ENCODE measurements at places on chromosomes 4 and X.

DNA sequence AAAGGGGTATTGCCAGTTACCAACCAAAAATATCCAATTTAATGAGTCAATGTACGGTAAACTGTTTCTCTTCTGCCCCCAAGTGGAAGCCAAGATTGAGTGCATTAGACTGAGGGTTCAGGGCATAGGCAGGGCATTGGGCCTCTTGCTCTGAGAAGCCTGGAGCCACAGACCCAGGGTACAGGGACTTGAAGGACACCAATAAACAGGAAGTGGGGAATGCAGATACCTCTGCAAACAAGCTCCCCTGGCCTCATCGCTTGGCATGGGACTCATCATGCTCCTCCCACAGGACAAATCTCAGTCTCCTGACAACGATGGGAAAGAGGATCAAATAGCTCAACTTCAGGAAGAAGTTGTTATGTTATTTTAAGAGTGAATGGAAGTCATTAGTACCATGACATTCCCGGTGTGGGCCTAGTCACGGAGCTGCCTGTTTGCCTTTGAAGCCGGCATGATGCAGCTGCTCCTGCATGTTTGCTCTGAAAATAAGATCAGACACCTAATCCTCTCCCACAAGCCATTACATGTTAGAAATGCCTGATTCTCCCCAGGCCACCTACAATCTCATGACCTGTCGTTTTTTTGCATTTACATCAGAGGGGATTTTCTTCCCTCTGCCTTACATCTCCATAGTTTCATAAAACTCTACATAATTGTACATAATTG is 224.2 kb downstream of the RCHY1 start:
- no peaks in the 10 kb centered on the region for H3K4me1 ChIP-seq
- DNase-seq = no peak
- H3K27me3 ChIP-seq = no peaks in the 10 kb centered on the region
- no peak overlapping the region for H3K27ac ChIP-seq

DNA sequence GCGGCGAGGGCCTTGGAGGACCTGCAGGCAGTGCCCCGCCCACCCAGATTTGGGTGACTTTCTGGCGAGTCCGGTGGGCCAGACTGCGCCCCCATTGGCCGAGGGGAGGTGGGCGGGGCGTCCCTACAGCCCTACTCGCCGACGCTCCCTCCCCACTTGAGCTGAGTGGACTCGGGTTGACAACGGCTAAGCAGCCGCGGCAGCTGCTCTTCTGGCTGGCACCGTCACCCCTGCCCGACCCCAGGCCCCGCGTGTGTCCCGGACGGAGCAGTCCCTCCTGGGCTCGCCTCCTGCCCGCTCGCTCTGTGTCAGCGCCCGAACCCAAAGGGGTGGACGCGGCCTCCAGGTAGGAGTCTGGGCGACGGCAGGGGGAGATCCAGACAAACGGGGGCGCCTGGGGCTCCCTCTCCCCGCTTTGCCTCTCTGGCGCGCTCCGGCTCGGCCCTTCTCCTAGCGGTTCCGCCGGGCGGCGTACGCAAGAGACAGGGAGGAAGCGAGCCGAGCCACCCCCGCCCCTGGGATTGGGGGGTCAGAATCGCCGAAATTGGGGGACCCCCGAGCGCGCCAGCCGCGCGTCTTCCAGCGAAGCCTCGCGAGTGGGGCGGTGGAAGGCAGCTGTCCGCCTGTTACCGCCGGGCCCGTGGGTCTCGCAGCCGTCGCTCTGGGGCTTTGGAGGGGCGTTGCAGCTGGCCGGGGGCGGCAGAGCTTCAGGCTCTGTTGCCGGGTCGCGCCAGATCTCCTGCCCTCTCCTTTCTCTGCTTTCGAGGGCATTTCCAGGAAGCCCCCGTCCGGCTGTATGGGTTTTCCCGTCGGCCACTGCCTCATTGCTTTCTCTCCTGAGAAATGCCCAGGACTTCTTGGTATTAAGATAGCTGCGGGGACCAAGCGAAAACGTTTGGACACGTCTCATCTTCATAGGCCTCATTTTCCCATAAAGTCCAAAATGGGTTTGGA is 46.3 kb downstream of the STARD8 start:
- no peak for DNase-seq
- H3K36me3 ChIP-seq = no peaks in the 10 kb centered on the region
- H3K4me3 ChIP-seq = no peak overlapping the region
- H3K4me1 ChIP-seq = no peaks in the 10 kb centered on the region

DNA sequence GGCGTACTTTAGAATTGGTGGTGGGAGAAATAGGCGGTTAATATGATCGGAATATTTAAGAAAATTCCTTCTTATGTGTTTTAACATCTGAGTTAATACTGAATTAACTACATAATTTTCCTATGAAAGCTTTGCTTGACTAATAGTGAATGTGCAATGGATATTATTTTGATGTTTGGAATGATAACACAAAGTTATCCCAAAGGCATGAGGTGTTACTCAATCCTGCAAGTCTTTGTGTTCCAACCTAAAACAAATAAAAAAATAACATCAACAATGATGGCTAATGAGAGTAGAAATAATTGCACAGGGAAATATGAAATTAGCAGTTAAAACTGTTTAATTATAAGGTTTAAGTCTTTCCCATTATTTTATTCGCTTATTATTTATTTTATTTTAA is 183.6 kb upstream of the ARSJ start:
- DNase-seq = no peak
- no peak overlapping the region for H3K27ac ChIP-seq
- no peaks in the 10 kb centered on the region for H3K4me1 ChIP-seq

GRCh38 chr4:374298-375160 is 36.9 kb downstream of the ZNF141 start:
- no peak for DNase-seq
- no peaks in the 10 kb centered on the region for H3K4me1 ChIP-seq
- peaks cover 20% of the 10 kb centered on the region for H3K36me3 ChIP-seq
- no peak overlapping the region for H3K27ac ChIP-seq

DNA sequence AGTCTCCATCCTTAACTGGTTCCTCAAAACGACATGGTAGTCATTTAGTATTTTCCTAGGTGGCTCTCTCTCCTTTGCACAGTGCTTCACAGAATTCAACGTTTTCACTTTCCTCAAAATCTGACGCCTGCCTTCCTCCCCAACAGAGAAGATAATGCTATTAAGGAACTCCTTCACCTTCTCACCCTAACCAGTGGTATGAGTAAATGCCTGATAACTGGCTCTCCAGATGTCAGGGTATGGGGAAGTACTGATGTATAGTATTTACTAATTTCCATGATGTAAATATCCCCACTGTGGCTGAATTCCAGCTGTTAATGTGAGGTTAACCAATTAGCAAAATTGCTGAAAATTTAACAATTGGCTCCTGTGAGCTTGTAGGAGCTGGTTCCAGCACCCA is 28.8 kb upstream of the NSUN7 start:
- H3K36me3 ChIP-seq = no peaks in the 10 kb centered on the region
- no peaks in the 10 kb centered on the region for H3K27me3 ChIP-seq
- H3K4me3 ChIP-seq = no peak overlapping the region
- no peak overlapping the region for H3K27ac ChIP-seq

GRCh38 chr4:110667670-110668069 is 44.8 kb upstream of the PITX2 start:
- no peaks in the 10 kb centered on the region for H3K4me1 ChIP-seq
- no peak overlapping the region for H3K27ac ChIP-seq
- no peaks in the 10 kb centered on the region for H3K36me3 ChIP-seq
- DNase-seq = no peak

DNA sequence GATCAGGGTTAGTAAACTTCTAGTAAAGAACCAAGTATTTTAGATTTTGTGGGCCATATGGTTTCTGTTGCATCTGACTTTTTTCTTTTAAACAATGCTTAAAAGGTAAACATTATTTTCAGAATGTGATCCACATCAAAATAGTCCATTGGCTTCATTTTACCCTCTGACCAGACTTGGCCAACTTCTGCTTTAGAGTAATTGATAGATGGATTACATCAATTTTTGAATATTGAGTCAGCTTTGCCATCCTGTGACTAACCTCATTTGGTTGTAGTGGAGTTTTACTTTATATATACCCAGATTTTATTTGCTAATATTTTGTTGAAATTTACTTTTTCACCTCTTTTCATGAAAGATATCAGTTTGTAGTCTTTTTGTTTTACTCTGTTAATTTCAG is 559.8 kb downstream of the TLL1 start:
- no peaks in the 10 kb centered on the region for H3K36me3 ChIP-seq
- DNase-seq = no peak
- no peaks in the 10 kb centered on the region for H3K27me3 ChIP-seq
- no peak overlapping the region for H3K4me3 ChIP-seq
- no peaks in the 10 kb centered on the region for H3K4me1 ChIP-seq

GRCh38 chrX:81195712-81196111 is 6.0 kb downstream of the HMGN5 start:
- H3K27me3 ChIP-seq = no peaks in the 10 kb centered on the region
- H3K4me3 ChIP-seq = no peak overlapping the region
- H3K27ac ChIP-seq = no peak overlapping the region
- H3K36me3 ChIP-seq = no peaks in the 10 kb centered on the region
- DNase-seq = peak; percentile 31

- H3K4me3 ChIP-seq = no peak overlapping the region
- no peaks in the 10 kb centered on the region for H3K36me3 ChIP-seq
- no peaks in the 10 kb centered on the region for H3K27me3 ChIP-seq
- DNase-seq = no peak
- H3K4me1 ChIP-seq = no peaks in the 10 kb centered on the region
Observed at GRCh38 chr4:169070895-169071218, 60.8 kb upstream of the CBR4 start.

DNA sequence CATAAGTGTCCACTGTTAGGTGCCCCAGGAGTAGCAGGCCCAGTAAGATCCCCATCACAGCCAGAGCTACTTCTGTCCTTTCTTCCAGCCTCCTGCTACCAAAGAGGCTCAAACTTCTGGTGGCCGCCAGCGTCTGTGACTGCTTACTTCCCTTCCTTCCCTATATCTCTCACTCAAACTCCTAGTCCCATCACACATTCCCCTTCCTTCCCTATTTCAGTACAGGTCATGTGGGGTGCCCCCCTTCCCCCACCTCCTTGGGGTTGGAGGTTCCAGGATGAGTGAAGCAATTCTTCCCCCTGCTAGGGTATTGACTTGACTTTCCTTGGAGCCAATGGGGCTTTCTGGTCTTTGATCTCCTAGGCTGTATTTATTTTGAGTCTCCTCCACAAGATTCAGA is at the start of gene VSIG4:
Gene VSIG4, minus strand, starts transcription at position 137 of the 400 bp plus-strand sequence. Its CDS starts 82 bp downstream, at position 55.
- no peak within 1 kb of the TSS for H3K4me3 ChIP-seq
- peaks cover 5% of the 10 kb centered on the region for H3K4me1 ChIP-seq
- H3K36me3 ChIP-seq = no peaks in the 10 kb centered on the region
- H3K27ac ChIP-seq = no peak within 1 kb of the TSS
- H3K27me3 ChIP-seq = no peaks in the 10 kb centered on the region
- DNase-seq = no peak

- no peak overlapping the region for H3K27ac ChIP-seq
- no peaks in the 10 kb centered on the region for H3K27me3 ChIP-seq
- H3K4me1 ChIP-seq = no peaks in the 10 kb centered on the region
- no peaks in the 10 kb centered on the region for H3K36me3 ChIP-seq
Observed at GRCh38 chr4:77505275-77505957, 100.2 kb upstream of the CXCL13 start.

DNA sequence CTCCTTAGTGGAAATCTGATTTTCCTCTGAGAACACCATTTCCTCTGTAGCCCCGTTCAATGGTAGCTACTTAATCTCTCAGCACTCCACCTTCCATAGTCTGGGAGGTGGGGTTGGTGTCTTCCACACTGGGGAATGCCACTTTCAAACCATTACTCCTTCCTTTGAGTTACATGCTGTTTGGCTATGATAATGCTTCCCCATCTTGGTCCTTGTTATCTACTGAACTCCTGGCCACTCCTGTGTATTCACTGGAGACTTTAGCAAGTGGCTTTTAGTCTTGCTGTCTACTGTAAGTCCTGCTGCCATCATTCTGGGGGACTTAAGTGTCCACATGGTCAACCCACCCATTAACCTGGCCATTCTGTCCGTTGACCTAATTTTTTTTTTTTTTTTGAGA is 63.9 kb upstream of the SMIM10 start:
- no peak for DNase-seq
- no peak overlapping the region for H3K27ac ChIP-seq
- no peaks in the 10 kb centered on the region for H3K36me3 ChIP-seq
- no peaks in the 10 kb centered on the region for H3K4me1 ChIP-seq
- no peak overlapping the region for H3K4me3 ChIP-seq
- H3K27me3 ChIP-seq = no peaks in the 10 kb centered on the region

GRCh38 chr4:114349543-114350175 is 248.9 kb upstream of the UGT8 start:
- H3K4me3 ChIP-seq = no peak overlapping the region
- DNase-seq = no peak
- H3K27ac ChIP-seq = no peak overlapping the region
- no peaks in the 10 kb centered on the region for H3K4me1 ChIP-seq

- no peak for DNase-seq
- no peaks in the 10 kb centered on the region for H3K27me3 ChIP-seq
- no peaks in the 10 kb centered on the region for H3K4me1 ChIP-seq
- H3K36me3 ChIP-seq = no peaks in the 10 kb centered on the region
- H3K27ac ChIP-seq = no peak overlapping the region
- no peak overlapping the region for H3K4me3 ChIP-seq
Observed at GRCh38 chr4:150366487-150366999, 215.4 kb upstream of the MAB21L2 start.

GRCh38 chrX:77143907-77144306 is 303.3 kb upstream of the FGF16 start:
- no peaks in the 10 kb centered on the region for H3K27me3 ChIP-seq
- H3K4me1 ChIP-seq = no peaks in the 10 kb centered on the region
- H3K27ac ChIP-seq = no peak overlapping the region
- no peaks in the 10 kb centered on the region for H3K36me3 ChIP-seq

DNA sequence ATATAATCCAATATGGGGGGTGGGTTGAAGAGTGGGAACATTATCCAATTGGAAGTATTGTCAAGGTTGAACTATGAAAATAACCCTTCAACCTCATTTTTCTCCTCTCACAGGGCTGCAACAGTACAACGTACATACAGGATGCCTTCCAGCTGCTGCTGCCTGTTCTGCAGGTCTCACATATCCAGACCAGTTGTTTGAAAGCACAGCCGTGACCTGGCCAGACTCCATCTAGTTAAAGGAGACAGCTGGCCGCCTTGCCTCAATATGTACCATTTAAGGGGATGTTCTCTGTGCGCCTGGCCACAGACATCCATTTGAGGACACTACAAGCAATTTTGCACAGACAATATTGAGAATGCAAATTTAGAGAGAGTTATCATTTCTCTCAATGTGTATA is 75.7 kb downstream of the FAM114A1 start:
- H3K27me3 ChIP-seq = no peaks in the 10 kb centered on the region
- H3K27ac ChIP-seq = no peak overlapping the region
- no peaks in the 10 kb centered on the region for H3K4me1 ChIP-seq
- no peak overlapping the region for H3K4me3 ChIP-seq

GRCh38 chr4:10111067-10111801 is 5.4 kb downstream of the WDR1 start:
- no peaks in the 10 kb centered on the region for H3K27me3 ChIP-seq
- H3K4me1 ChIP-seq = peaks cover 95% of the 10 kb centered on the region
- DNase-seq = no peak
- no peak overlapping the region for H3K27ac ChIP-seq

Data from CD8-positive, alpha-beta memory T cell (primary cell).